ENCODE measurements at places on chromosomes 2 and 18.

GRCh38 chr2:223989206-223989855 lies 32.1 kb downstream of the MRPL44 start:
- no peak for DNase-seq

- DNase-seq: no peak
Observed at GRCh38 chr2:55063226-55063625, 13.0 kb upstream of the RTN4 start.

GRCh38 chr2:233603520-233603919 lies 13.9 kb upstream of the UGT1A8 start:
- no peak for DNase-seq

DNA sequence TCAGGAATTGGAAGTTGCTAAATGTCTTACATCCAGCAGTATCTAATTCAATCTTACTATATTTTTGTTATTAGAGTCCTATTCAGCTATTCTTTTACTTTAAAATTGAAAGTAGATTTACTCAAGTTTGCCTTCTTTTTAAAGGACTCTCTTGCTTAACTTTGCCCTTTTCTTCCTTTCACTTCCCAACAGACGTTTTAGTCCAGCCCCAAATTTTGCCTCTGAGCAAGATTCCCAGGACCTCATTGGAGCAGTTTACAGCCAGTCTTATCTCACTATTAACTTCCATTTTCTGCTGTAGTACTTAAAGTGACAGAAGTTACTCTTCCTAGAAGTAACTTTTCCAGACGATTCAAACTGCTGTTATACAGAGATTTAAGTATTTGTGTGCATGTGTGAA lies 1.7 kb upstream of the PRKD3 start:
- no peak for DNase-seq

- DNase-seq: no peak
Observed at GRCh38 chr2:173048897-173049661, 26.6 kb upstream of the MAP3K20 start.

GRCh38 chr2:72124376-72124775 lies 23.3 kb downstream of the CYP26B1 start:
- no peak for DNase-seq
